Stimulated activated CD4-positive, alpha-beta T cell treated with anti-CD3 and anti-CD28 coated beads, TNF-alpha, amount 100 ng/mL, for 4 hours (primary cell): ENCODE measurements at places on chromosomes 4 and X.

DNA sequence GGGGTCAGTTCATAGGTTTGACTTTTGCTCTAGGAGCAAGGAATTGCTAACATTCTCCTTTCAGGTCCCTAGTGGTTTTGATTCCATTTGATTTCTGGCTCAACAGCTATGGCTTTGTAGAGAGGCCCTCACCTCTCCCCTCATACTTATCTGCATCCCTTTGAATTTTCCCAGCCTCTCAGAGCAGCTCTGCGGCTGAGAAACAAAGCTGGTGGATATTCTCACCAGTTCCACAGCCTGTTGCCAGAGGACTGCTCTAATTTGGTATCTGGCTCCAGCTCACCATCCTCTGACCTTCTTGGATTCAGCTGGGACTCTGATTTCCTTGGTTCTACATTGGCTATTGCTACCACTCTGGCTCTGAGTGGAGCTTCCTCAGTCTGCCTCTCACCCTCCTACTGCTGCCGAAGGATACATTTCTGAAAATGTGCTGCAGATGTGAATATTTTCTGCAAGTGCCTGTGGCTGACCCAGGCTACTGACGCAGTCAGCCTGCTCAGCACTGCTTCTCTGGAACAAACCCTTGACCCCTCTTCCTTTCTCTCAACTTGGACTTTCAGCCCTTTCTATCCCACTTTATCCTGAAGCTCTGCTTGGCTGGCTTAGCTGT lies 110.9 kb upstream of the ENPEP start:
- DNase-seq = no peak

- no peak for DNase-seq
These were observed 115.0 kb upstream of the KCNIP4 start for GRCh38 chr4:22063613-22064012.

DNA sequence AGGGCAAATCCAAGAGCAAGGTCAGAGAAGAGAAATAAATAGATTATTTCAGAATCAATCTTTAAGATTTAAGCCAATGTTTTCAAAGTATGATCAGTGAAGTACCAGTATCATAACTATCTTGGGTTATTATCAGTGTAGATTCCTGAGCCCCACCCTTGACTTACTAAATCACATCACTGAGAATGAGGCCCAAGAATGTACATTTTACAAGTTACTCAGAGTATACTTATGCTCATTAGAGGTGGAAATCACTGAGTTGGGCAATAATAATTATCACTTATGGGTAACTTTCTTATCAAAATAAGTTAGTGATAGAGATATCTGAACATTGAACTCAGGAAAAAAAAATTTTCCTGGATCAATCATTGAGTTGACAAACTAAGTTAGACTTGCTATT lies 121.6 kb upstream of the NOCT start:
- no peak for DNase-seq

GRCh38 chrX:68719181-68719903 lies 71.9 kb downstream of the STARD8 start:
- no peak for DNase-seq

DNA sequence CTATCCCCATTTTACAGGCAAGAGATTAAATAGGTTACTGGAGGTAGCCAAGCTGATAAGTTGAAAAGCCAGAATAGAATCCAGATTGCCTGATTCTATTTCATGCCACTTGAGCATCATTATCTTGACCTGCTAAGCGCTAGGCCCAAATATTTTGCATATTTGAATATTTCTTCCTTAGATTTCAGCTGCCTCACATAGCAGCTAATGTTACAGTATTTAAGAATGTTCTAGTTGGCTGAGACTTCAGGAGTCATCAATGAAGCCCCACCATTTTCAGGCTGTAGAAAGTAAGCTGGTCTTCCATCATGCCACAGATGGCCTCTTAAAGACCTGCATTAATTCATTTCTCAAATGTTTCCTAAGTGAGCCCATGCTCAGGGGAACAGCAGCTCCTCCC lies 121.4 kb downstream of the SHROOM3 start:
- no peak for DNase-seq

DNA sequence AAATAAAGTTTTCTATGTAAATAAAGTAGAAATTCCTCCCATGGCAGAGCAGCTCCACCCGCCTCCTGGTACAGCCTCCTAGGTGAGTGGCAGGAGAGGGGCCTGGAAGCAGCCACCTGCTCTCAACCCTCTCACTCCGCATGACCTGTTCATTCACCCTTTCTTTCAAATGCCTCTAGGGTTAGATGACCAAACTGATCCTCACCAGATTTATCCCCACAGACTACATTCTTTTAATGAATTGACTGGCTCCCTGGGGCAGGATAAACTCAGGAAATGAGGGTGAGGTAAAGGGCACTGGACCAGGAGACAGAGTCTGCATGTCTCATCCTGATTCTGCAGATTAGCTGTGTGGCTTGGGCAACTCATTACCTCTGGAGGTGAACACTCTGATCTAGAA lies 32.6 kb upstream of the NKX6-1 start:
- DNase-seq = no peak
